ENCODE measurements at places on chromosomes 7 and 10.

GRCh38 chr10:31587691-31588090 lies 268.7 kb downstream of the ZEB1 start:
- no peak for DNase-seq

GRCh38 chr10:49257626-49258349 lies 41.2 kb upstream of the C10orf71 start:
- no peak for DNase-seq

DNA sequence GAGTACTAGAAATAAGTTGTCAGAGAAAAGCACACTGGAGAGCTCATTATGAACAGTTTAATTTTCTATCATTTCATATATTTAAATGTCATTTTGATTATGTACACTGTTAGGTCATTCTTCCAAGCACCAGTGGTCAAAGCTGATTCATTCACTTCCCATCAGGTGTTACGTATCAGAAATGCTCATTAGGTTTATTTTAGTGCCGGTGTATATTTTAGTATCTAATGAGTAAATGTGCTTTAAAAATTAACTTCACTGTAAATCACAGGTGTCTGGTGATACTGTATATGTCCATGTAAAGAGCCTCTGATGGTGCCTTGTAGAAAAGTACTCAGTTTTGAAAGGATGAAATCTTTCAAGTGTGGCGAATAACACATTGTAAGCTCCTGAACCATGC lies 3.5 kb downstream of the DMTF1 start:
- DNase-seq = no peak

- peak; percentile 80 for DNase-seq
Measured at GRCh38 chr7:24821045-24821753, 63.9 kb upstream of the GSDME start.

DNA sequence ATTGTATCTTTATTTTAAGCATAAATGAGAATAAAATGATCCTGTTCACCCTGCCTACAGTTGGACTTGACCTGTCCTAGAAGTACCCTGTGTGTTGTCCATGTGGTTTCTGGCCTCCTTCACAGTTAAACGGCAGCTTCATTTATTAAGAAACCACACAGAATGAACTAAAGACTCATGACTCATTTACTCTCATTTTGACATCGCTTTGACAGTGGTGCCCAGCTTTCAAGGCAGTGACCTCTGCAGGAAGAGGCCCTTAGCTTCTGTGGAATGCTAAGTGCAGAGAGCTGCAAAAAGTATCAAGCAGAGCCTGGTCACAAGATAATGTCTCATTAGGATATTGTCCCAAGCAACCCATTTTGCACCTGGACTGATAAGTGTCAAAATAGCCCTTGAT lies 93.4 kb downstream of the AVL9 start:
- DNase-seq = no peak

GRCh38 chr7:22653951-22654350 lies 73.0 kb upstream of the IL6 start:
- no peak for DNase-seq
